Ovary (tissue), 10 donors: ENCODE measurements at places on chromosomes 4 and X. TPM values are rescaled to one million over a fixed set of nuclear protein-coding genes. Genes with fewer than 3 reads are reported as not detected.

DNA sequence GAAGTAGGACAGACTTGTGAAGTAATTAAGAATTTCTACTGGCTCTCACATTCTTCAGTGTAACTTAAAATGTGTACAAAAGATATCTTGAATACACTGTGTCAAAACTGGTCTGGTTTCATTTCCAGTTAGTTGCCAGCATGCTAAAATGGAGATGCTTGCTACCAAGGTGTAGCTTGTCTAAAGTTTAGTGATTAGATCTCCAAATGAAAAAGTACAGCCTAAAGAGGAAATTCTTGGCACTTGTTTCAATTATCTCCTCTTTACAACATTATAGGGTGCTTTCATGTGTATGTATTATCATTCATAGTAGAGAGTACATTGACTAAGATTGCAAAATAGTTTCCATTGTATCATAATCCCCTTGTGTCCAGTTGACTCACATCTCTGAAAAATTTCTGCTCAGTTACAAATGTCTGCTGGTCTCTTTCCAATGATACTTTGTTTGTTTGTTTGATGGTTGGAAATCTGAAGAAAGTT lies 97.3 kb upstream of the SPRY1 start:
- no peak for DNase-seq

DNA sequence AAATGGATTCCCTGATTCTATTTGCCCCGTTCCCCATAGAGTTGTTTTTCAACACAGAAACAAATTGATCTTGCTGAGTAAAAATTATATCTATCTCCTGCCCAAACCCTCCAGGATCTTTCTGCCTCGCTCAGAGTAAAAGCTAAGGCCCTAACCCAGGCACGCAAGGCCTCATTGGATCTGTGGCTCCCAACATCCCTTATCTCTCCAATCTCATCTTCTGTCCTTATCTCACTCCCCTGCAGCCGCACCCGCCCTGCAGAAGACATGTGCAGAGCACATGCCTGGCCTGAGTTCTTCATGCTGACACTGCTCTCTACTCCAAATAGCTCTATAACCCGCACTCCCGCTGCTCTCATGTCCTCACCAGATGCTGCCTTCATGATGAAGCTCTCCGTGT lies 543.8 kb upstream of the ZFP42 start:
- no peak for DNase-seq

DNA sequence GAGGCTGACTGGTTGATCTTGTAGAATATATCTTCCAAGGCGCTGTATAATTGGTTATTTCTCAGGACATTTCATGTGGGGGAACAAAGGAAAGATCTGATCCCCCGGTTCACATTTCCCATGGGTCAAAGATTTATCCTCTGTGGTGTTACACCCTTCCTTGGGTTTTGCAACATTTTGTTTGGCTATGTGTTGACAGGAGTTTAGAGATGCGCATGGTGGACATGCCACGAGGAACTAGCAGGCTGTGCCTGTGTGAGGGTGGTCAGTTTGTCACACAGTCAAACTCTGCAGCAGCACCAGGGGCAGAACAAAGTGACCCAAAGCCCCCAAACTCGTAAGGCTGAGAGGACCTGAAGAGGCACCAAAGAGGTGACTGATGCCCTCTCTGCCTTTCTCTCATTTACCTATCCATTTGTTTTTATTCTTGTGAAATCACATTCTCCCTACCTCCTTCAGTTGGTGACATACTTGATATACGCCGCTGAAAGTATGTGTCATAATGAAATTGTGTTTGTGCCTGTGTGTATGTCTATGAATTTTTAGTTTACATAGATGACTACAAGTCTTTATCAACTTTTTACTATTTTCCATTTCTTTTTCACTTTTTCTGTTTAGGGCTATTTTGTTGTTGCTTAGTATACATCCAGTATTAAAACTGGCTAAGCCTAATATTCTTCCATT lies 164.7 kb downstream of the SPCS3 start:
- DNase-seq = no peak

DNA sequence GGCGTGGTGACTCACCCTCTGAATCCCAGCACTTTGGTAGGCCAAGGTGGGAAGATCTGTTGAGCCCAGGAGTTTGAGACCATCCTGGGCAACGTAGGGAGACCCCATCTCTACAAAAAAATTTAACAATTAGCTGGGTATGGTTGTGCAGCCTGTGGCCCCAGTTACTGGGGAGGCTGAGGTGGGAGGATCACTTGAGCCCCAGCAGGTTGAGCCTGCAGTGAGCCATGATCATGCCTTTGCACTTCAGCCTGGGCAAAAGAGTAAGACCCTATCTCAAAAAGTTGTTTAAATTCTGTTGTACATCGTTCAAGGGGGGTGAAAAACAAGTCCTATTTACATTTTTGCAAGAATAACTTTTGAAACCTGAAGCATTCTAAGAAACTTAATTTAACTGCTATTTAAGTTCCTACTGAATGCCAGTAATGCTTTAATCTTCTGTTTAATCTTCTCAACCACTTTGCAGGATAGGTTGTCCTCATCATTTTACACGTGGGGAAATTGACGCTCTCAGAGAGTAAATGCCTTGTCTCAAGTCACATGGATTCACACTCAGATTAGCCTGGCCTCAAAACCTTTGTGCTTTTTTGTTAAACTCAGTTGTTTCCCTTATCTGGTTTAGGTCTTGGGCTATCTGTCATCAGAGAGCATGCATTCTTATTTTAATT lies 7.0 kb downstream of the STAG2 start:
- no peak for DNase-seq

GRCh38 chr4:69811166-69811565 lies 48.8 kb downstream of the SULT1E1 start:
- no peak for DNase-seq

P2RY8 gene
- total RNA-seq = 1.3 TPM

MTTP gene
- total RNA-seq = 4.8 TPM

DNA sequence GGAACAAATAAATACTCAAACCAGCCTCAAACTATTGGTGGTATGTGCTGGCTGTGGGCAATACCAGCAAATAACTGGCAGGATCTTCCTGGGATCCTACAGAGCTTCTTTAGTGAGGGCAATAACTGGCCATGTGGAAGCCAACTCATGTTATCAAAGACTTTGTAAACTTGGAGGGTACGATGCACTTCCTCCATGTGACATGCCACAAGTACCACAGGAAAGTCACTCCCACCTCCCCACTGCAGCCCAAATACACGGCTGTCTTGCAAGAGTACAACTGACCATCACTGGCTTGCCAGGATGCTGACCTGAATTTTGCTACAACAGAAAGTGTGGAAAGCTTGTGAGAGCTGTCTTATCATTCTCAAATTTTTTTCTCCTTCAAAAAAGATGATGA lies 93.3 kb upstream of the MAML3 start:
- no peak for DNase-seq
